ENCODE measurements at places on chromosomes 16 and 17.

- no peak for DNase-seq
These were observed 106.5 kb upstream of the COX10 start for GRCh38 chr17:13962716-13963240.

DNA sequence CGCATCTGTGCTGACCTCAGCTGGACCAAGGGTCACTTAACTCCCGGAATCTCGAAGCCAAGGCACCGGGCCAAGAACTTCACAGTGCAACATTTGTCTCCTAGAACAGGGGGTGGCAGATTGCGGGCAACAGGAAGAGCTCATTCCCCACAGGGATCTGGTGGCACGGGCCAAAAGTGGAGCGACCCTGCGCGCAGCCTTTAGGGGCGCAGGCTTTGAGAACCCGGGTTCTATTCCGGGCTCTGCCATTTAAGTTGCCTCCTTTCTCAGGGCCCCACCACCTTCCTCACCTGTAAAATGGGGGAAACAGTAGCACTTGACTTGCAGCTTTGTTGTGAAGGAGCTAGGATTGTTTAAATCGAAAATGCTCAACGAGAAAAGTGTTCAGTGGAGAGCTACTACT, 651 bp downstream of the SHMT1 start:
- DNase-seq = peak; percentile 58

DNA sequence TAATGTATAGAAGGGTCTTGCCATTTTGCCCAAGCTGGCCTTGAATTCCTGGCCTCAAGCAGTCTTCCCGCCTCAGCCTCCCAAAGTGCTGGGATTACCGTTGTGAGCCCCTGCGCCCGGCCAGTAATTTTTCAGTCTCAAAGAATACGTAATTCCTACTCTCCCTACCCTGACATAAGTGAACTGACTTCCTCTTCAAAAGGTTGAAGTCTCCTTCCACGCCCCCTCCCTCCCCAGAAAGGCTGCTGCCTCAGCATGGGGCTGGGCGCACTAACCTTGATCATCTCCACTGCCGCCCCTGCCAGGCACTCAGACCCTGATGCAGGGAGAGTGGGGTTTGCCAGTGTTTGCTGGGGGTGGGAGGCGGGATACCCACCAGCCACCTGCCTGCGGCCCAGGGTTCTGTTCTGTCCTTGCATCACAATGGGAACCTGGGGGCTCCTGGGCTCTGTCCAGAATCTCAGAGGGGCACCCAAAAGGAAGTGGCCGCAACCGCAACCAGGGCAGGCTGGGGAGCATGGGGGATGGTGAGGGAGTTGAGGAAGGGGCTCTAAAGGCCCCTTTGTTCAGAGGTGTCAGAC, 27.5 kb downstream of the KIFC3 start:
- no peak for DNase-seq

DNA sequence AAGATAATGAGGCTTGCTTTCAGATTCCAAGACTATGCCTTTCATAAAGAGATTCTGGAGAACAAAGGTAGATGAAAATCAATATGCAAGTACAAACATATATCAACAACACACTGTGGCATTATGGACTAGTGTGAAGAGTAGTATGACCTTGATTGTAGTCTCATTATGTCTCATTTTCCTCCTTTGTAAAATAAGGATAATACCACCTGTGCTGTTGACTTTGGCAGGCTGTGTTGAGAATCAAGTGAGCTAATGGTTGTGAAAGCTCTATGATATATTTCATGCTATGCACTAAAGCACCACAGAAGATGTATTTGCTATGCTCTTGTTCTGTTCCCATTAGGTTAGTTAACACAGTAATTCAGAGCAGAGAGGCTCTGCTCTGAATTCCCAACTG, 78.5 kb upstream of the NACA2 start:
- DNase-seq = no peak

DNA sequence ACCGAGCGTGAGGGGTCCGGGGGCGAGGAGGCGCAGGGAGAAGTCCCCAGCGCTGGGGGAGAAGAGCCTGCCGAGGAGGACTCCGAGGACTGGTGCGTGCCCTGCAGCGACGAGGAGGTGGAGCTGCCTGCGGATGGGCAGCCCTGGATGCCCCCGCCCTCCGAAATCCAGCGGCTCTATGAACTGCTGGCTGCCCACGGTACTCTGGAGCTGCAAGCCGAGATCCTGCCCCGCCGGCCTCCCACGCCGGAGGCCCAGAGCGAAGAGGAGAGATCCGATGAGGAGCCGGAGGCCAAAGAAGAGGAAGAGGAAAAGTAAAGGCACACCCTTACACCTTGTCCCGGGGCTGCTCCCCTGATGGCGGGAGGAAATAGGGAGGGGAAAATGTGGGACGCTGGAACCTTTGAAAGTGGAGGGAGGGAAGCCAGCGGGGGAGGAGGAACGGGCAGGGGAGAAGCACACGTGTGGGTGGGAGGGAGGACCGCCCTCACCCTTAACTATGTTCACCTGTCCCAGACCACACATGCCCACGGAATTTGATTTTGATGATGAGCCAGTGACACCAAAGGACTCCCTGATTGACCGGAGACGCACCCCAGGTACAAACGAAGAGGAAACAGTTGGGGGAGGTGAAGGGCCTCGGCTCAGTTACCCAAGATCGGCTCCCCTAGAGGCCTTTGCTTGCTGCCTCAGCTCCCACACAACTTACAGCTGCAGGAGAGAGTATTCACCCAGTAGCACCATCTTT, 916 bp downstream of the PAGR1 start:
- DNase-seq = peak; percentile 50

GRCh38 chr17:11097121-11097520, 143.9 kb upstream of the SHISA6 start:
- no peak for DNase-seq

Data from fibroblast of mammary gland (primary cell).